ENCODE measurements at places on chromosomes 6 and 20.

- no peak for DNase-seq
These were observed 41.1 kb upstream of the MAP3K4 start for GRCh38 chr6:160950507-160950906.

GRCh38 chr6:134774201-134774638, 175.7 kb downstream of the ALDH8A1 start:
- no peak for DNase-seq

DNA sequence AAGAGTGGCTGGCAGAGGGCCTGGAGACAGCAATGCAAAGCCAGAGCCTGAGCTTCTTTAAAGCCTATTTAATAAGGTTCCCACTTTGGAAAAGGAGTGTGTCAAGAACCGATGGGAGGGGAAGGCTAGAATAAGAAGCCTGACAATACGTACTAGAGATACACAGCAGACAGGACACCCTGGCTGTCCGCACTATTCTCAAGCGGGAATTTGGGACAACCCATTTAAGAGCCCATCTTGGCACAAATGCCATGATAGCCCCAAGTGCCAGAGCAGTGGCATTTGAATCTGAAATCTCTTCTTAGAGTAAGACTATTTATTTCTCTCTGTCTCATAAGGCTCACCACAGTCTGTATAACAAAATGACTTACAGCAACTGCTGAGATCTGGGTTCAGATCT, 3.1 kb downstream of the GMDS start:
- no peak for DNase-seq

DNA sequence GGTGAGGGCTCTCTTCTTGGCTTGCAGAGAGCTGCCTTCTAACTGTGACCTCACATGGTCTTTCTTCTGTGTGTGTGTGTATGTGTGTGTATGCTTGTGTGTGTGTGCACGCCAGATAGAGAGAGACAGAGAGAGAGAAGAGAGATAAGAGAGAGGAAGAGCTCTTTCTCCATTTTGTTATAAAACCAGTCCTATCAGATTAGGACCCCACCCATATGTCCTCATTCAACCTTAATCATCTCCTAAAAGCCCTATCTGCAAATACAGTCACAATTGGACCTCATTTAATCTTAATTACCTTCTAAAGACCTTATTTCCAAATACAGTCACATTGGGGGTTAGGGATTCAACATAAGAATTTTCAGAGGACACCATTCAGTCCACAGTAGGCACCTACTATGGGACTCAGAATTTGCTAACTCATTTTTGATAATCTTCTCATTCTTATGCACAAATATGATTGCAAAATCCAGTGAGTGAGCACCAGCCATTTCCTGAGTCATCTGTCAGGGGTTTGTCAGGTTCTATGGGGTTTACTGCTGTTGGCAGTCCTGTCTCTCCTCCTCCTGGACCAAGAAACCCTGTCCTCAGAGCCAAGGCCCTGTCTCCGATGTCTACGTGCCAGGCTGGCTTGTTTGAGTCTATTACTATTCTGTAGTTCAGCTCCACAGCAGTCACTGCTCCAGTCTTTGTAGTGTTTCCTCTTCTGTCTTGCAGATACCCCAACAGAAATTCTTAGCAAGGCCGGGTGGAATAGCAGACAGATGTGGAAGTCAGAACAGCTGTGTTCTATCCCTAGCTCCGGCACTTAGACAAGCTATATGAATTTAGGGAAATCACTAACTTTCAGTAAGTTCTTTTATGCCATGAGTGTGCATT, 59.0 kb upstream of the FAM184A start:
- DNase-seq: no peak

GRCh38 chr6:78076371-78076770, 423.5 kb downstream of the MEI4 start:
- DNase-seq: no peak

- DNase-seq: no peak
These were observed 51.5 kb upstream of the TMEM170B start for GRCh38 chr6:11486051-11486450.

GRCh38 chr6:28161410-28162079, 19.9 kb downstream of the ZKSCAN8 start:
- peak; percentile 60 for DNase-seq

DNA sequence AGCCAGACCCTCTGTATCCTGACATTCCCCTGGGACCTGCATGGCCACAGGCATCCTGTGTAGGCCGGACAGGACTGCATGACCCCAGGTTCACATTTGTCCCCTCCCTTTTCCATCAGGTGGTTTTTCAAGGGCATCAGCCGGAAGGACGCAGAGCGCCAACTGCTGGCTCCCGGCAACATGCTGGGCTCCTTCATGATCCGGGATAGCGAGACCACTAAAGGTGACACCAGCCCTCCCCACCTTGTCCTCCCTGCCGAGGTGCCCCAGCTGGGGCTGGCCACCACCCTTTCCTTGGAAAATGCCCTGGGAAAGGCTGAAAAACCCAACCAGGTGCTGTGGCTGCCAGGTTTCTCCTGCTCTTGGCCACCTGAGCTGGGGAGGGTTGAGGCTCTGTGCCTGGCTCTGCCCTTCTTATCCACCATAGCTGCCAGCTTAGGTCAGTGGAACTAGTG, 27.6 kb downstream of the HCK start:
- no peak for DNase-seq

DNA sequence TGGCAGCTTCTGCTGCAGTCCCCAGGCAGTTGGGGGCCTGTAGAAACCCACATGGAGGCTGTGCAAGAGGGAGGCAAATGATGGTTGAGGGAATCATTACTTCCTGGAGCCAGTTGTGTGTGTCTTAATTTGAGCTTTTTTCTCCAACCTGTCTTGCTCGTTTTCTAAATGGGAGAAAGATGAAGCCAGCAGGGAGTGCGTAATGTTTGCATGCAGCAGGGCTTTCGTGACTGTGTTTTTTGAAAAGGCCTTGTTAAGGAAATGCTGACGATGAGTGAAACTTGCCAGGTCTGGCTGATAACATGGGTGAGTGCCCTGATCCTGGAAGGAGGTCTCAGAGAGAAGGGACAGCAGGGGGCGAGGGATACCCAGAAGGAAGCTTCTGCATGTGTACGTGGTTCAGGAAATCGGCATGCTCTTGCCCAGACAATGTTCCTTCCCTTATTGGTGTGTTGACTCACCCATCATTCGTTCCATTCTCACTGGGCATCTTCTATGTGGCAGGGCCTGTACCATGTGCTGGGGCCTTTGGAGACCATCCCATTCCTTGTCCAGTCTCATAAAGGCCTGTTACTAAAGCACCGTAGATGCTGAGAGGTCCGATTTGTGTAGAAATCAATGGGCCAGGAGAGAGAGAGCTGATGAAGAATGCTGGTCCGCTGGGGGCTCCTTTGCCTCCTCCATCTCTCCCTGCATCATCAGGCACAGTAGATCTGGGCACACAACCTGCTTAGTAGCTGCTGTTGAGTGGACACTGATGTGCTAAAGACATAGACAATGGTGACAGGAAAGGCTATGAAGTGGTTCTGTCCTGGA, 27.4 kb downstream of the GLP1R start:
- no peak for DNase-seq

All from activated CD8-positive, alpha-beta memory T cell treated with anti-CD3 and anti-CD28 coated beads for 48 hours (primary cell).